Gastrocnemius medialis (tissue), 4 donors: ENCODE measurements at places on chromosomes 12 and 14.
A peak's percentile ranks its signal among the peaks of the same experiment; 100 is the strongest.

GRCh38 chr12:110224379-110225304, 56.4 kb upstream of the ATP2A2 start:
- DNase-seq: peak; percentile 44

- no peak for DNase-seq
Observed at GRCh38 chr12:92775416-92775815, 72.6 kb downstream of the PLEKHG7 start.

GRCh38 chr14:104681689-104682074, 7.7 kb upstream of the INF2 start:
- DNase-seq: peak; percentile 69

DNA sequence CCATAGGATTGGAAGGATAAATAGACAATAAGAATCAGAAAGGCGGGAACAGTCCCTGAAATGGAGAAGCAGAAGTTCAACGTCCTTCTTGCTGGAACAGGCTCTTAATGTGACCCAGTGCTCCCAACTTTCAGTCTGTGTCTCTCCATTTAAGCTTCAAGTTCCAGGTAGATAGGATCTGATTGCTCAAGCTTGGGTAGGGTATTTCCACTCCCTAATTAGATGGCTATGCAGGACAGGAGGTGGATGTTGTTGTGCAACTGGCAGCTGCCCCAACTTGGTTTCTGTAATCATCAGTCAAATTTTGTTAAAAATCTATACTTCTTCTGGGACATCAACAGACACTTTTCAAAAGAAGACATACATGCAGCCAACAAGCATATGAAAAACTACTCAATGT, 266.2 kb downstream of the C12orf75 start:
- DNase-seq: no peak

GRCh38 chr12:125734137-125734536, 668.9 kb downstream of the AACS start:
- DNase-seq: no peak
